ENCODE measurements at places on chromosomes 6 and 20. TPM values are rescaled to one million over a fixed set of nuclear protein-coding genes. Genes with fewer than 3 reads are reported as not detected.

GRCh38 chr20:9122571-9122970 lies 53.7 kb downstream of the PLCB4 start:
- H3K4me1 ChIP-seq, result no peaks in the 10 kb centered on the region
- H3K27me3 ChIP-seq, result no peaks in the 10 kb centered on the region
- H3K36me3 ChIP-seq, result no peaks in the 10 kb centered on the region
- H3K4me3 ChIP-seq, result no peak overlapping the region
- no peak overlapping the region for H3K27ac ChIP-seq

GRCh38 chr6:4587171-4587570 lies 189.0 kb upstream of the CDYL start:
- H3K27ac ChIP-seq, result no peak overlapping the region
- H3K4me3 ChIP-seq, result no peak overlapping the region
- no peaks in the 10 kb centered on the region for H3K36me3 ChIP-seq
- no peaks in the 10 kb centered on the region for H3K27me3 ChIP-seq

GRCh38 chr6:5563086-5563485 lies 301.8 kb downstream of the FARS2 start:
- no peak for DNase-seq
- H3K27ac ChIP-seq, result no peak overlapping the region
- H3K4me3 ChIP-seq, result no peak overlapping the region
- no peaks in the 10 kb centered on the region for H3K4me1 ChIP-seq
- H3K27me3 ChIP-seq, result no peaks in the 10 kb centered on the region
- no peaks in the 10 kb centered on the region for H3K36me3 ChIP-seq

DNA sequence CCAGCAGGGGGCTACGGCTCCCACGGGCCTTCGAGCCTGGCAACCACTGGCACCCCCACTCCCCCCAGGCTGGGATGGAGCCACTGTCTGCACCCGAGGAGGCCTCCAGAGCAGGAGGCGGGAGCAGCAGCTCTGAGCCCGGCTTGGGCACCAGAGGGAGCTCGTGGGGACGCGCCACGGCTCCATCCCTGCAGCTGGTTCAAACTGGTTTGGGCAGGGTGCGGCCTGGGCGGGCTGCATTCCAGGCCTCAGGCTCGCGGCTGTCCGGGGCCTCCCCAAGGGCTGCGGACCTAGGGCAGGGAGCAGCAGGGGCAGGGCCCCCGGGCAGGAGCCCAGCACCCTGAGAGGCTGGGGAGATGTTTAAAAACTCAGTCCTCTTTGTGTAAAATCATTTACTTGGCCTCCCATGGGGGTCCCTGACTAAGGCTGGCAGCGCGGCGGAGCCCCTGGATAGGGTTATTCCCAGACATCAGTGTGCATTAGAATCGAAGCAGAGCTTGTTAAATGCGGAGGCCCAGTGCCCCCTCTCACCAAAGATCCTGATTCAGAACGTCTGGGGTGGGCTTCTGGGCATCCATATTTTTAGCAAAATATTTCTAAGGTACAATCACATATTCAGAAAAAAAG lies 4.1 kb upstream of the BCAS4 start:
- no peaks in the 10 kb centered on the region for H3K27me3 ChIP-seq
- no peaks in the 10 kb centered on the region for H3K36me3 ChIP-seq
- H3K4me3 ChIP-seq, result no peak overlapping the region
- peak overlapping the region; percentile 69 for H3K27ac ChIP-seq
- DNase-seq, result peak; percentile 85

- H3K36me3 ChIP-seq, result no peaks in the 10 kb centered on the region
- H3K27ac ChIP-seq, result no peak overlapping the region
- H3K4me1 ChIP-seq, result no peaks in the 10 kb centered on the region
- no peak for DNase-seq
- H3K4me3 ChIP-seq, result no peak overlapping the region
These were observed 273.8 kb downstream of the SAMD5 start for GRCh38 chr6:147782302-147782701.

DNA sequence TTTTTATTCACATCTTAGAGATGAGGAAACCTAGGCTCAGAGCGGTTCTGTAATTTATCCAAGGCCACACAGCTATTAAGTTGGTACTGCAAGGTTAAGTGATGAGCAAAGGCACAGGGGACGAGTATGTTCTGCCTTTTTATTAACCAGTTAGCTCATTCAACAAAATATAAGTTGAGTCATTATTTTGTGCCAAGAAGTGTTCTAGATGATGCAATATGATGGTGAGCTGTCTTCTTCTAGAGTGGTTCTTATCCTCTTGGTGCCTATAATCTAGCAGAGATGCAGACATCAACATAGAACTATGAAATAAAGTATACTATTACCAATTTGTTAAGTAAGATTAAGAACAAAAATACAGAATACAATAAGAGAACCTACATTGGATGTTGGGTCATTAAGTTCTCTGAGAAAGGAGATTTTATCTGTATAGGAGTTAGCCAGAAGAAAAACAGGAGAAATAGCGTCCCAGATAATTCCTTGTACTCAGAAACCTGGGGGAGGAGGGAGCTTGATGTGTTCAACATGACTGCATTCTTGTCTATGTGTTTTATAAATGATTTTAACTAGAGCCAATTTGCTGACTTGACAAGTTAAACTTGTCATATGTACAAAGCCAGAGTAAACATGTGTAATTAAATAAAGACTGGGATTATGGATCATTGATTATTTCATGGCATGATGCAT lies 122.3 kb downstream of the TBXT start:
- no peak overlapping the region for H3K4me3 ChIP-seq
- H3K36me3 ChIP-seq, result no peaks in the 10 kb centered on the region
- DNase-seq, result no peak
- H3K27ac ChIP-seq, result no peak overlapping the region

DNA sequence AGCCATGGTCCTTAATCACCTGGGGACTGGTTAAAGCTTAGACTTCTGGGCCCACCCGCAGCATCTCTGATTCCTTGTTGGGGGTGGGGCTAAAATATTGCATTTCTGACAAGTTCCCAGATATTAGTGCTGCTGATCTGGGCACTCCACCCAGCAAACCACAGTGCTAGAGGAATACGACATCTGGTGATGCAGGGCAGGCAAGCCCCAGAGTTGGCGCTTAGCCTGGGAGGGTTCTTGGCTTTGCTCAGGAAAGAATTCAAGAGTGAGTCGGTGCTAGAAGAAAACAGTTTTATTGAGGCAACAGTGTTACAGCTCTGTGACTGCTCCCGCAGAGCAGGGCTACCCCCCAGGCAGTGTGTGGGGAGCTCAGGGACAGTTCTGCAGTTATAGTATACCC lies 210.7 kb downstream of the TFAP2C start:
- DNase-seq, result no peak
- H3K36me3 ChIP-seq, result no peaks in the 10 kb centered on the region

- peak; percentile 0 for DNase-seq
- no peak overlapping the region for H3K27ac ChIP-seq
- H3K36me3 ChIP-seq, result no peaks in the 10 kb centered on the region
- no peak overlapping the region for H3K4me3 ChIP-seq
- H3K27me3 ChIP-seq, result no peaks in the 10 kb centered on the region
These were observed 31.2 kb upstream of the CCND3 start for GRCh38 chr6:41972826-41973225.

DNA sequence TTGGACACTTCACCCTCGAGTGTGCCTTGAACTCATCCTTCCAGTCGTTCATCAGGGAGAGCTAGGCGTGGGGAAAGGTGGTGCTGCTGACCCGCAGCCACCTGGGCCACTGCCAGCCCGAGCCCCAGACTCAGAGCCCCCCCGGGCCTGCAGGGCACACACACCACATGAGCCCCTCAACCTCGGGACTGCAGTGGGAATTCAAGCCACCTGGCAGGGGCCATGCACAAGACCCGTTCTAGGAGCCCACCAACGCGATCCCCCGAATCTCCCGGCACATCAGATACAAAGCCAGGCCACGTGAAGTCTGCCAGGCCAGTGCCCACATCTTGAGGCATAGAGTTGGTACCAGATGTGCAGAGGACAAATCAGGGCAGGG lies 2.8 kb downstream of the ZNF512B start:
- no peak overlapping the region for H3K4me3 ChIP-seq
- no peak overlapping the region for H3K27ac ChIP-seq
- peaks cover 20% of the 10 kb centered on the region for H3K4me1 ChIP-seq

DNA sequence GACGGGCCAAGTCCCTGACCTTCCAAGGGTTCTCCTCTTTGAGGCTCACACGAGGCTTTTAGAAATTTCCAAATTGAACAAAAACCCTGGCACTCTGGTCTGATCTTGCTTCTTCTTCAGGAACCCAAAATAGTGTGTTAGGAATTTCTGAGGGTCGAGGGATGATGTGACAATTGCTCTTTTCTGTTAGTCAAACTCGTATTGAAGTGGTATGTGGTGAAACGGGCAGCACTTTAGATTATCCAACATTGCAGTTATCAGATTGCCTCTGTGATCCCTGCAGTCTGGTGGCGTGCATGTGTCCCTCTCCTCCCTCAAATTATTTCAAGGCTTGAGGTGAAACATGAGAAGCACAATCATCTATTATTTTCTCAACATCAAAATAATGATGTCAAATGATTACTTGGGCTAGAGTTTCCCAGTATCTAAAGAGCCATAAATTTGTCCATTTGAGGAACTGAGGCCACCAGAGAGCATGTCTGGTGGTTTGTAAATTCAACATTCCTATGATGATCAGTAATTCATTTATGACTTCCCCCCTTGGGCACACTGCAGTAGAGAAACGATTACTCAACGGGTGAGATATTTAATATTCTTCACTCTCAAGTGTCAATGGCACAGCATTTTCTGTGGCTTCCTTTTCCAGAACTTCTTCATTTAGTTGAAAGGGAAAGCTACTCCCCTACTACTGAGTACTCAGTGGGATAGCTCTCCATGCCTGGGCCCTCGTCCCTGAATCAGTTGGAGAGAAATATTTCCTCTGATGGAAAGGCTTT lies 308.6 kb upstream of the MAP3K7 start:
- no peaks in the 10 kb centered on the region for H3K36me3 ChIP-seq
- H3K4me3 ChIP-seq, result no peak overlapping the region
- no peak overlapping the region for H3K27ac ChIP-seq

GRCh38 chr6:154298297-154298696 lies 58.3 kb downstream of the IPCEF1 start:
- no peaks in the 10 kb centered on the region for H3K27me3 ChIP-seq
- peaks cover 17% of the 10 kb centered on the region for H3K4me1 ChIP-seq
- no peak overlapping the region for H3K4me3 ChIP-seq

DNA sequence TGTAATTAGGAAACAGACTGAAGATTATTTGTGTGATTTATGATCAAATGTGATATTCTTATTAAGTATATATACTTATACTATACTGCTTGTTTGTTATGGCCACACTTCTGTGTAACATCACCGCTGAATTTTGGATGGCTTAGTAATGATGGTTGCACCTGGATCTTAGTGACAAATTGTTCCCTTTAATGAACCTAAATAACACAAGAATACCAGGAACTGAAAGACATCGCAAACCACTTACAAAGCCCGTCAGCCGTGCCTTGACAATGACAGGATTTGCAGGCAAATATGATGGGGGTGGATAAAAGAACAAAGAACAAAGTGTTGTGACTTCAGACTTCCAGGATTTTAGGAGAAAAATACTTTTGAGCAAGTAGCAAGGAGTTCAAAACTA lies 67.1 kb downstream of the LAMP5 start:
- H3K36me3 ChIP-seq, result no peaks in the 10 kb centered on the region
- H3K27ac ChIP-seq, result no peak overlapping the region
- no peaks in the 10 kb centered on the region for H3K27me3 ChIP-seq
- DNase-seq, result no peak
- H3K4me1 ChIP-seq, result no peaks in the 10 kb centered on the region
- no peak overlapping the region for H3K4me3 ChIP-seq

GRCh38 chr20:56974499-56975250 lies 291.8 kb downstream of the BMP7 start:
- no peaks in the 10 kb centered on the region for H3K36me3 ChIP-seq
- peaks cover 26% of the 10 kb centered on the region for H3K27me3 ChIP-seq

GRCh38 chr6:88105741-88106340 lies 58.2 kb downstream of the SPACA1 start:
- no peak for DNase-seq
- no peak overlapping the region for H3K4me3 ChIP-seq
- H3K4me1 ChIP-seq, result no peaks in the 10 kb centered on the region
- no peaks in the 10 kb centered on the region for H3K36me3 ChIP-seq
- H3K27me3 ChIP-seq, result no peaks in the 10 kb centered on the region

DNA sequence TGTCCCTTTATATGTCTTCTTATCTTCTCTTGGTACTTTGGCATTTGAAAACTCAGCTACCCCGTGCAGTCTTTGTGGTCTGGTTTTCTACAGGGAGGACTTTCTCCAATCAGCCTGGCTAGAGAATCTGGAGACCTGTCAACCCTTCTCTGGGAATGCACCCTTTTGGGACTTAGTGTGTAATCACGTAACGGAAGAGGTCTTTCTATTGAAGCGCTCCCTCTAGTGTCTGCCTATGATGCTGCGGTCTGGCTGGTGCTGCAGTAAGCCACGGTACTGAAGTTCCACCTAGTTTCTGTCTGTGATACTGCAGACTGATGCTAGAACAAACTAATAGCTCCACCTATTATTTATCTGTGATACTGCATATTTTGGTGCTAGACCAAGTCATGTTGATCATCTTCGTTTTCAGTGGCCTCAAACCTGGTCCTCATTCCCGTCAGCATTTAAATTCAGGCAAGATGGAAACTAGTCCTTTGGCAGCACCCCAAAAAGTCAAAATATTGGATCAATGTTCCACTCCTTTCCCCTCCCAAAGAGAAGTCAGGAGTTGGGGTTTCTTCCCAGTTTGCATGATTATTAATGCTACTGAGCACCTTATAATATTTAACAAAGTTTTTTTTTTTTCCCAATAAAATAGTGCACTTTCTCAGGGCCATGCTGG lies 12.5 kb upstream of the SIRPB2 start:
- H3K4me1 ChIP-seq, result no peaks in the 10 kb centered on the region
- H3K4me3 ChIP-seq, result no peak overlapping the region
- peak; percentile 84 for DNase-seq
- H3K27ac ChIP-seq, result no peak overlapping the region
- no peaks in the 10 kb centered on the region for H3K36me3 ChIP-seq
- peaks cover 4% of the 10 kb centered on the region for H3K27me3 ChIP-seq

- no peak overlapping the region for H3K4me3 ChIP-seq
- no peaks in the 10 kb centered on the region for H3K27me3 ChIP-seq
- no peaks in the 10 kb centered on the region for H3K4me1 ChIP-seq
- H3K27ac ChIP-seq, result no peak overlapping the region
These were observed 423.2 kb upstream of the JARID2 start for GRCh38 chr6:14822679-14823078.

- no peak overlapping the region for H3K4me3 ChIP-seq
- H3K36me3 ChIP-seq, result no peaks in the 10 kb centered on the region
- no peak for DNase-seq
- no peaks in the 10 kb centered on the region for H3K27me3 ChIP-seq
- peaks cover 8% of the 10 kb centered on the region for H3K4me1 ChIP-seq
These were observed 6.3 kb upstream of the APMAP start for GRCh38 chr20:24998631-24999445.

- H3K27me3 ChIP-seq, result no peaks in the 10 kb centered on the region
- H3K4me3 ChIP-seq, result no peak overlapping the region
- H3K4me1 ChIP-seq, result peaks cover 3% of the 10 kb centered on the region
- H3K27ac ChIP-seq, result peak overlapping the region; percentile 38
- DNase-seq, result no peak
- H3K36me3 ChIP-seq, result no peaks in the 10 kb centered on the region
These were observed 81.6 kb upstream of the SNX9 start for GRCh38 chr6:157741321-157741947.

Gene PPIL1
- 39.2 TPM for total RNA-seq

Gene POLR1C
- 38.1 TPM for total RNA-seq

Gene HINT3
- total RNA-seq, result 34.0 TPM

Gene CASS4
- 1.4 TPM for total RNA-seq

Gene CDSN
- total RNA-seq, result not detected

Gene BPIFA1
- not detected for total RNA-seq
